ENCODE measurements at places on chromosomes 4 and X.

- no peak for DNase-seq
These were observed 98.9 kb downstream of the EVC2 start for GRCh38 chr4:5609306-5610007.

DNA sequence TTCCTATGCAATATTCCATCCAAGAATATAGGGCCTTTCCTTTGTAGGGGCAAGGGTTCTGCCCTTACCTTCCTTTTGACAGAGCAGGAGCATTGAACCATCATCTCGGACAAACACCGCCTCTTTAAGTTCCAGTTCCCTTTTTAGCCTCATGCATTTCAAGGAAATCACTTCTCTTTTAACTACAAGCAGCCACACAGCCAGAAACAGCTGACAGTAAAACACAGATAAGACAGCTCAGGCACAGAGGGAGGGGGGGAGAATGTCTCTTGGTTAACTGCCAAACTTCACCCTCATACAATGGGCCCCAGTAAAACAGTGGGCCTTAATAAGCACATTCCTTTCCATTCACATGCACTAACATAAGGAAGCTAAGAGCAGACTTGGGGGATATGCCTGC lies 648.3 kb downstream of the GABRG1 start:
- DNase-seq, result no peak

GRCh38 chrX:49753691-49754090 lies 57.9 kb upstream of the PAGE1 start:
- DNase-seq, result no peak

- no peak for DNase-seq
These were observed 1371.4 kb downstream of the ADGRL3 start for GRCh38 chr4:62571494-62571893.

DNA sequence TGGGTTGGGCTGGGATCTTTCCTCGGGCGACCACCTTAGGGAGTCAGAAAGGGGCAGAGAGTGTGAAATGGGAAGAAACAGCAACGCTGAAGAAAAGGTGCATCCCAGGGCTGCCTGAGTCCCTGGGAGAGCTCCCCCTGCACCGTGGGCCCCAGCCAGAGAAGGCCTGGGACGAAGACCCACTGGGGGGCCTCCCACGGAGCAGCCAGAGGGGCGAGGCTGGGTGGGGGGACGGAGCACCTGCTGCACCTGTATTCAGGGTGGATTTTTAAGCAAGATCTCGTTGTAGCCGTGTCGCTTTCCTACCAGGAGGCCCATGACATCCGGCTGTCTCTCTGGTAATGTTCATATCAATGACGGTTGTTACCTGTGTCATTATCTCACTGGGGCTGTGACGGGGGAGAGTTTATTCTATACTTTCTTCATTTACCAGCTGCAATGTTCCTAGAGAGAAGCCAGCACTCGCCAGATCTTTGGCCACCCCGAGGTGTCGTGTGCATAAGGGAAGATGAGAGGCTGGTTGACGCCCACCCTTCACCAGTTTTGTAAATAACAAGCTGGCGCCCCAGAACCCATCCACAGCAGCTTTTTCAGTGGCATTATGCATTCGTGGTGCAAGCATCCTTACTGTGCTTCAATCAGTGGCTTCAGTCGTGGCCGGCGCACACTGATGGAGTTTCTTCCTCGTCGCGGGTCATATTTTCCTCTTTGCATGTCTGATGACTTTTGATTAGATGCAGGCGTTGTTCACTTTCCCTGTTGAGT lies 5.6 kb upstream of the PCGF3 start:
- no peak for DNase-seq

DNA sequence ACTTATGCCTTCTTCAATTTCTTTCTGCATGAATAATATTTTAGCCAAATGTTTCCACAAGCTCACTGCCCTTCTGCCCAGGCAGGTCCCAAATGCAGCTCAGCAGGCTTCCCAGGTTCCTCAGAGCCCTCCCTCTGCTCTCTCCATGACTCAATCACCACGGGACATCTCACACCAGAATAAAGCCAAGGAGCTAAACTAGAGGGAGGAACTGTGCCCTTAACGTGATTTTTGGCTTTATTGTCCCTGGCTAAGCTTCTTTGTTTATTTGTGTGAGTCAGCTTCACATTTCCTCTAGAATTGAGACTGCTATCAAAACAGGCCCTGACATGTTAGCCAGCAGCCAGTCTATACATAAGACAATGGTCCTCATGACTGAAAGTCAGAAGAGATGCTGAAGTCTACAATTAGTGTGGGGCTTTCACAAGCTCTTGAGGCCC lies 186.4 kb upstream of the GALNT7 start:
- DNase-seq, result peak; percentile 81

DNA sequence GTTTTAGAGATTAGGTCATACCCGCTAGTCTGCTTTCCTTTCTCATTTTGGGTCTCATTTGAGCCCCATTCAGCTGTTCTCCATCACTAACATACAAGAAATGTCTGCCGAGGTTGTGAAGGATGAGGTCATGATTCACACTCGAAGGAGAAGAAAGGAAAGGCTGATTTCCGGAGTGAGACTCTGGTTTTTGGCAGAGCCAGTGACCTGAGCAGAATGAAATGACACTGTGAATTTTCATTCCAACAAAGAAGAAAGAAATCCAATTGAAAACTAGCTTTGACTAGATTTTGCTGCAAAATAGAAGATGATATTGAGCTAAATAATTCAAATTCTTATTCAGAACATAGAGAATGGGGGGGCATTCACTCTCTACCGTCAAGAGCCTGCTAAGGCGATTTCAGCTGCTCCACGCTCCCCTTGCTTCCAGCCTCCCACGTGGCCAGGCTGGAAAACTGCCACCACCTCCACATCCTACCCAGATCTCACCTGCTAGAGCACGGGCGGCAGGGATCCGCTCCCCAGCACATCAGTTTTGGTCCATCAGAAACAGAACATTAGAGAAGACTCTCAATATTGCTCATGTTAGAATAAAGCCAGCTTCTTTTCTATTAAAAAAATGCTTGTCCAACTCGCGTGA lies 39.0 kb downstream of the F11 start:
- DNase-seq, result no peak

DNA sequence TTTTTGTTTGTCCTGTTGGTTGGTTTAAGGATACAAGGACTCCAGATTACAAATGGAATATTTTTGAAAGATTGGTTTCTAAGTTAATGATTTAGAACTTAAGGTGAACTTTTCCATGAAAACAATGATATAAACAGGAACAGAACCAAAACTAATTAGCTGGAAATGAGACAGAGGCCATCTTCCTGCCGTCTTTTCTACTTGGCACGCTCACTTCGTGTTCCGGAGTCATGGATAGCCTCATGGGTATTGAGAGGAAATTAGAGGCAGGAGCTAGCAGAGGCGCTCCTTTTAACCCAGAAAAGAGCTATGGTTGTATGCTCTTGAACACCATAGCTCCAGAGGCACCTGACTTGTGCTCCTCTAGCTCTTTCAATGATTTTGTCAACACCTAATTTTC lies 2.4 kb downstream of the FAM241A start:
- DNase-seq, result no peak

GRCh38 chr4:68905598-68905938 lies 46.0 kb downstream of the UGT2A3 start:
- DNase-seq, result no peak

DNA sequence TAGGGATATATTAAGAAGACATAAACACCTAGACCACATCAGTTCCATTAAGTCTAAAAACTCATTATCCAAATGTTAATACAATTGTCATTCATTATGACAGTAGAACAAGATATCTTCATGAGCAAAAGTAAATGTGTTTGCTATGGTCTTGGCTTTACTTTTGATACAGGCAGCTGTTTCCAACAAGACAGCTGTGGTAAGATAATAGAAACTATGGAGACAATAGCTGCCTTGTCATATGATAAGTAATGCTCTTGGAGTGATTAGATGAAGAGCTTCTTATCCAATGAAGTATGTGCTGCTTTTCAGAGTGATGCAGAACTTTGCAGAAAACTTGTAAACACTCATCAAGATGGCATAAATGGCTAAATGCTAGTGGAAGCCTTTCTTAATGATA lies 1066.0 kb downstream of the FSTL5 start:
- no peak for DNase-seq

DNA sequence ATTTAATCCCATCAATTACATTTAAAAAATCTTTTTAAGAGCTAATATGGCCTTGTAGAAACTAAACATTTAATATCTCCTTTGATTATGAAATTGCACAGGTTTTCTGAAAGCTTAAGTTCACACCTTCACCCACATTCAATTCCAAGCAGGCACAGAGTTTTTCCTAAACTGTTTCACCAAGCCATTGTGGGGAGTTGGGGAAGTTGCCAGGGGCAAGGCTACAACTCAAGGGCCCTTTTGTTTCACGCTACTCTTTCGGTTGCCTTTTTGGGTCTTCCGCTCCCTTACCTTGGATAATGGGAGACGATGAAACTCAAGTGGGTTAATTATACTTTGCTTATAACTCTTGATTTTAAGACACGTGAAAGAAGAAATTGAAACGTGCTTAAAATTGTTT lies 33.3 kb downstream of the APBB2 start:
- DNase-seq, result no peak

GRCh38 chr4:72909461-72909860 lies 160.1 kb downstream of the COX18 start:
- DNase-seq, result no peak

GRCh38 chr4:4506961-4507360 lies 34.9 kb downstream of the STX18 start:
- no peak for DNase-seq

DNA sequence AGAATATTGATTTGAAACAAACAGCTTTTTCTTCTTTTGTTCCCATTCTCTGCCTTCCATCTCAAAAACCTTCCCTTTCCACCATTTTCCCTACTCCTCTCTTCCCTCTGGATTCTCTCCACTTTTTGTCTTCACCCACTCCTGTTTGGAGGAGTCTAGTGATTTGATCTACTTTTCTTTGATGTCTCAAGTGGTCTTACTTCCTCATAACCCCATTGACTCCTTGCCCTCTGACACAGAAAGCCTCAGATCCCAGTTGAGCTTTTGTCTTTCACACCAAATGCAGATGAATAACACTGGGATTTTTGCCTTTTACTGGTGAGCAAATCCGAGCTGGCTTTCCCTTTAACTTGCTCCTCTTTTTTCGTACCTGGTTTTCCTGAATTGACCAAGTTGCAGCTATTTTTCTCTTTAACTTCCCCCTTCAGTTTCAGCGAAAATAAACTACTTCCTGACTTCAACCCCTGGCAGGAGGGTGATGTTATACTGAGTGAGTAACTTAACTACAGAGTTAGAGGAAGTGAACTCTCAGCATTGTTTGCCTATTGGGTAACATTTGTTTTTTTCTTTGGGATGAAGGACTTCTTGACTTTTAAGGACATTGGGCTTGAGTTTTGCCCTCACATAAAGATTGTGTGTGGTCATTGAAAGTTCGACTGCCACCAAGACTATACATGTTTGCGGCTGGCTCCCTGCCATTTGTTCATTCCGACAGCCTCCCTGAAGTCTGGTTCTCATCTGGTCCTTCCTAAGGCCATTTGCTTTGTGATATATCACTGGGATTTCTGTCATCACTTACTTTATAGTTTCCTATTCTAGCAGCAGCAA lies 392.8 kb upstream of the NR3C2 start:
- DNase-seq, result no peak

DNA sequence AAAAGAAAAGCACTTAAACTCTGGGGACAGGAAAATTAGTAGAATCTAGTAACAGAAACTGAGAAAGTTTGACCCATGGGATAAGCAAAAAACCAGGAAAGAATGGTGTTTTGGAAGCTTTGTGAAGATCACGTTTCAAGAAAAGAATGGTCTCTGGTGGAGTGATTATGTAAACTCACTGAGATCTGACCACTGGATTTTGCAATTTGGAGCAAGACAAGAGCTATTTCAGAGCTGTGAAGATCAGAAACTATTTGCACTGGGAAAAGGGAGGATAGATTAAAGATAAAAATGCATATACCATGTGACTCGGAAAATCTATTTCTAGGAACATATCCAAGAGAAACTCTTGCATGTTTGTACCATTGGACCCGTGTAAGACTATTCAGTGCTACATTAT lies 4.3 kb downstream of the TMPRSS11D start:
- DNase-seq, result no peak

GRCh38 chr4:70425306-70425705 lies 27.6 kb downstream of the OPRPN start:
- no peak for DNase-seq

DNA sequence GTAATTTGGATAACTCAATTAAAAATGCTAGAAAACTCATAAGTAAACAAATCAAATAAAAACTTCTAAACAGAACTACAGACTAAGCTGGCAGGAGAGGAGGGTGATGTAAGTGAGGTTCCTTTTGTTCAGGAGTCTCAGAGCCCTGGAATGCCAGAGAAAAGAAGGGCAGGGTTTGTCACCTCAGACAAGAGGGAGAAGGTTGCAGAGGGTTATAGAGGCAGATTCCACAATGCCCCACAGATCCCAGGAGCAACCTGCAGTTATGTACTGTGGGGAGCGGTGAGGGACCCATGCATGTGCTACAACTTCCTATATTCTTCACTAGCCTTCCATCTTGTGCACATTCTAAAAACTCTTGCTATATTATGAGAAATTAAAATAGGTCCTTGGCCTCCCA lies 129.7 kb downstream of the CFAP299 start:
- DNase-seq, result no peak

- DNase-seq, result no peak
These were observed 44.8 kb downstream of the HMGB2 start for GRCh38 chr4:173289353-173289727.

DNA sequence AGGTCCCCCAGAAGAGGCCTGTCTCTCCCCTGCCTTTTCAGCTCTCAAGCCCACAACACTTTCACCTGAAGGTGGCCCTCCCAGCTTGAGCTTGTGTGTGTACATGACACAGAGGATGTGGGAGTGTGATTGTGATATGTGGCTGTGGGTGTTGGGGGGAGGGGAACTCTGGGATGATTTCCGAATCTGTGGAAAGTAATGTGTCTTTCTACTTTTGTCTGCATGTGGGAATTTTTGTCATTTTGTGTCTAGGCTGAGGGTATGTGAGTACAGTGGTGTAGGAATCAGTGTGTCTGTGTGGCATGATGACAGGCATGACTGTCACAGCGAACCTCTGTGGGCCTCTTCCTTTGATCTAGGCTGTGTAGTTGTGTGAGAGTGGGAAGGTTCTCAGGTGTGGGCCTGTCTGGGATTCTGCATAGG lies 6.4 kb downstream of the SYP start:
- DNase-seq, result no peak

- no peak for DNase-seq
These were observed 369.8 kb downstream of the DTHD1 start for GRCh38 chr4:36651253-36651652.

GRCh38 chrX:108271397-108271787 lies 166.8 kb downstream of the COL4A6 start:
- DNase-seq, result no peak

All from COR-L47 (cell line).